ENCODE measurements at places on chromosomes 11 and 22. TPM values are rescaled to one million over a fixed set of nuclear protein-coding genes. Genes with fewer than 3 reads are reported as not detected.

BIRC3 gene
- 0.60 TPM for total RNA-seq

IL10RA gene
- 0.14 TPM for total RNA-seq

CRYBB2 gene
- total RNA-seq = 1.4 TPM

CREB3L1 gene
- total RNA-seq = 0.78 TPM

DYNC2H1 gene
- 5.7 TPM for total RNA-seq

PSMD13 gene
- 168 TPM for total RNA-seq

UPK3A gene
- not detected for total RNA-seq

WT1 gene
- not detected for total RNA-seq

OR8G5 gene
- total RNA-seq = not detected
